ENCODE measurements at places on chromosomes 4 and X.

GRCh38 chr4:127993151-127993550, 27.9 kb downstream of the ABHD18 start:
- DNase-seq = no peak

DNA sequence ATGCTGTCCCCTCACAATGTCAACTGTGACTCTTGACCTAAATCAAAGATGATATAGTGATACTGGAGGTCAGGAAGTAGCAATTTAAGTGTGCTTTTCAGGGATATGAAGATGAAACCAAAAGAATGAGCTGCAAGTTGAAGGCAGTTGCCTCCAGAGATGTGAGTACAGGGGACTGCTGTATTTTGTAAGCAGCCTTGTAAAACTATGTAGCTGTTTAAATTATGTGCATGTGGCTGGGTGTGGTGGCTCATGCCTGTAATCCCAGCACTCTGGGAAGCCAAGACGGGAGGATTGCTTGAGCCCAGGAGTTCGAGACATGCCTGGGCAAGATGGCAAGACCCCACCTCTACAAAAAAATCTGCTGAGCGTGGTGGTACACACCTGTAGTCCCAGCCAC, 15.1 kb upstream of the TNIP2 start:
- DNase-seq = no peak

DNA sequence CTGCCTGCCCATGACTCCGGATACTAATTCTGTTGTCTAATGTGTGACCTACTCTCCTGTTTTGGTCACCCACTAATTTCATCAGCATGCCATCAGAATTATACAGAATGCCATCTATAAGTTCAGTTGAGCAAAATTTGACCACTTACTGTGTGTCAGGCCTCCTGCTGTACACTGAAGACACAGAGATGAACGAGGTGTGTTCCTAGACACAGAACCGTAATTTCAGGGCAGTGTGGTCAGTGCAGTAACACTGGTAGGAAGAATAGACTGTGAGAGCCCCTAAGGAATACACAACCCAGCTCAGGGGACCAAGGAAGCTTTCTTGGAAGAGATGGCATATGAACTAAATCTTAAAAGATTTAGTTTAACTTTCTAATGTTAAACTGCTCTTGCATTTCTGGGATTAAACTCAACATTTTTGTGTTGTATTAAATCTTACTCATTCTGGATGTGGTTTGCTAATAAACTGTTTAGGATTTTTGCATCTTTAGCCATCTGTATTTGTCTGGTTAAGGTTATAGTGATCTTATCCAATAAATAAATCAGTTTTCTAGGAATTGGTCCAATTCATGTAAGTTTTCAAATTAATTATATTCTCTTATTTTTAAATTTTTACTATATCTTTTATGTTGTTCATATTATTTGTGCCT, 34.3 kb downstream of the KANTR start:
- DNase-seq = no peak

- DNase-seq = no peak
Measured at GRCh38 chr4:89419111-89419695, 111.6 kb upstream of the GPRIN3 start.
